Stimulated activated CD4-positive, alpha-beta T cell treated with anti-CD3 and anti-CD28 coated beads, TNF-alpha, amount 100 ng/mL, for 24 hours (primary cell): ENCODE measurements at places on chromosomes 7 and 10.
A peak's percentile ranks its signal among the peaks of the same experiment; 100 is the strongest.

- DNase-seq, result no peak
These were observed 11.0 kb downstream of the RRP12 start for GRCh38 chr10:97390091-97390490.

- no peak for DNase-seq
These were observed 13.1 kb upstream of the MTPN start for GRCh38 chr7:135990258-135990657.

DNA sequence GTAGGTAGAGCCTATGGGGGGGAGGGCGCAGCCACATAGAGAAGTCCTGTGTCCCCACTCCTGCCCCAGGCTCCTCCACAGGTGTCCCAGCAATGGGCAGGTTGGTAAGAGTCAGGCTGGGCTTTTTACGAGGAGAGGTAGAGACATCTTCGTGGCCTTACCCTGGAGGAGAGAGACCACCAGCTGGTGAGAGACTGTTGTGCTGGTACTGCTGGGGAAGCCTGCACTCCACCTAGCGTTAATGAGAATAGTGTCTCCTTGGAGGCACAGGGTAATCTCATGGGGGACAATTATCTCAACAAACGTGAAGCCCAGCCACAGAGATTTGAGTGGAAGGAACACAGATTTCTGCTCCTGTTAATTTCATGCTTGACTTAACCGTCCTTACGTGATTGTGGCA lies 29.5 kb upstream of the RASGEF1A start:
- DNase-seq, result no peak

DNA sequence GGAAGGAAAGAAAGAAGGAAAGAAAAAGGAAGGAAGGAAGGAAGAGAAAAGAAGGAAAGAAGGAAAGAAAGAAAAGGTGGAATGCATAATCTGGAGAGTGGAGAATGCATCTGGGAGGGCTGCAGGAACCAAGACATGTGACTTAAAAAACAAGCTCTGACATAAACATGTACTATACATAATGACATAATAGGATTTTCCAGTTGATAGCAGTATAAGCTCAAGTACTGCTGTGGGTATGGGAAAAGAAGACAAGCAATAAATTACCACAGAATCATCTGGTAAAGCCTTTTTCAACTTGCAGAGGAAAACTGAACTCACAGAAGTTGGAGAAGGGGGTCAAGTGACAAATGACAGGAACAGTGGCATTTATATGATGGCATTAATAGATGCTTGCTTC lies 345.9 kb downstream of the PLXDC2 start:
- DNase-seq, result no peak

DNA sequence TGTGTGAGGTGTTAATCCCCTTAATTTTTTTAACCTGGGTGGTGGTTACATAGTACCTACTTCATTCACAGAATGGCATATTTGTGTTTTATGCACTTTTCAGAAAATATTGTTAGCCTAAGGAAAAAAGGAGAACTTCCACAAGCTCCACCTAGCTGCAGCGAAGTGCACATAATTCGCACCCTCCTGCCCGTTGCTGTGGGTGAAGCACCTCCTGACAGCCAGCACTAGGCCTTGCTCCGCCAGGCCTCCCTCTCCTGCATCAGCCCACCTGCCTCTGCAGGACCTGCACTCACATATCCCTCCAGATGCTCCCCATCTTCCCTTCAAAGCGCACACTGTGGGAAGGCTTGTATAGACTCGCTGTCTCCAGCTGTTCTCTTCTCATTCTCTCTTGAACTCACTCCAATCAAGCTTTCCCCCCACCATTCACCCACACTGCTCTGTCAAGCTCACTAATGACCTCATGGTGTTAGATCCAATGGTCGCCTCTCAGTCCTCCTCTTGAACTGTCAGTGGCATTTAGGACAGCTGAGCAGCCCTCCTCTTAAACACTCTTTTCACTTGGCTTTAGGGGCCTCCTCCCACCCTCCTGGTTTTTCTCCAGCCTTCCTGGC lies 20.7 kb upstream of the GRID1 start:
- no peak for DNase-seq

DNA sequence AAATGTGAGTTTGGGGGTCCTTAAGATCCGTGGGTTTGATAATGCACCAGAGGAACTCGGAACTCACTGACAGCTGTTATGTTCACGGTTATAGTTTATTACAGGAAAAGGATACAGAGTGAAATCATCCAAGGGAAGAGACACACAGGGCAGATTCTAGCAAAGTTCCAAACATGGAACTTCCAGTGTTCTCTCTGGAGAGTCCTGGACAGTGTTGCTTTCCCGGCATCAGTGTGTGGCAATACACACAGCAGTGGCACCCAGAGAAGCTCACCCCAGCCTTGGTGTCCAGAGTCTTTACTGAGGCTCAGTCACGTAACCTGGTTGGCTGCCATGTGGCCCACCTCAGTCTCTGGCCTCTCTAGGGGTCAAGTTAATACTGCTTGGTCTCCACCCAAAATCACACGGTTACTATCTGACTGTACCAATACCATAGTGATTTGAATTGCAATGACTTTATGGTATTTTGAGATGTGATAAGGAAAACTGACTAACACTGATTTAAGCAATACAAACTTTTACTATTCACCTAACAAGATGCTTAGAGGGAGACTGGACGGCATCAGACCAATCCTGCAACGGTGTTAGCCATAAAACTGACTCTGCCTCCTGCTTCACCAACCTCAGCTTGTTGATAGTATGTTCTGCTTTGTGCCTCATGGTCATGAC lies 8.1 kb upstream of the PRXL2A start:
- DNase-seq, result no peak

DNA sequence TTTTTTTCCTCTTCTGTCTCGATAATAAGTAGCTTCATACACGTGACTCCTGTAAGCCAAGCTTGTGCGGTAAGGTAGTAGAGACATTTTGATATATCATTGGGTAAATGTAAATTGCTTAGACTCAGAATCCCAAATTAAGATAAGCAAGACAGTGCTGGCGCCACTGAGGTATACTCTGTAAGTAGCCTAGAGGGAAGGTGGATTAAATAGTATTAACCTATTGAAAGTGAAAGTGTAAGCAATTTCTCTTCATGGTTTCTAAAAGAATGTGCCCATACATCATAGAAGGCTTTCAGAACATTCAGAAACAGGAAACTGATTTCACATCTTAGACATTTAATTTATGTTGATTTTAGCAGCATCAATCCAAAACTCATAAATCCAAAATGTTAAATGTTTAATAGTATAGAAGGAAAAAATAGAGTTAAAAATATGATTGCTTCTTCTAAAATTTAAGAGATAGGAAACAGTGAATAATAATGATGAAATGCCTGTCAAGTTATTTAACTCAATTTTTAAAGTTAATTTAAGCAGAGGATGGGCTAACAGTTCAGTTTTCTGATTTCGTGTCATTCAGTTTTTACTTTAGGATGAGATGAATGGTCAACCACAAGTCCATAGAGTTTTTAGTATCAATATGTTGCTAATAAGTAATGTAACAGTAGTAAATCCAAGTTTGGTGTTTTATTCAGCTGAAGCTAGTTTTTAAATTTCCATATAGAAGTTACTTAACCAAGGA lies 36.8 kb downstream of the LRRC72 start:
- DNase-seq, result no peak

- no peak for DNase-seq
These were observed 868 bp downstream of the RFC2 start for GRCh38 chr7:74253331-74253730.

GRCh38 chr7:55191926-55192692 lies 173.0 kb upstream of the LANCL2 start:
- no peak for DNase-seq

DNA sequence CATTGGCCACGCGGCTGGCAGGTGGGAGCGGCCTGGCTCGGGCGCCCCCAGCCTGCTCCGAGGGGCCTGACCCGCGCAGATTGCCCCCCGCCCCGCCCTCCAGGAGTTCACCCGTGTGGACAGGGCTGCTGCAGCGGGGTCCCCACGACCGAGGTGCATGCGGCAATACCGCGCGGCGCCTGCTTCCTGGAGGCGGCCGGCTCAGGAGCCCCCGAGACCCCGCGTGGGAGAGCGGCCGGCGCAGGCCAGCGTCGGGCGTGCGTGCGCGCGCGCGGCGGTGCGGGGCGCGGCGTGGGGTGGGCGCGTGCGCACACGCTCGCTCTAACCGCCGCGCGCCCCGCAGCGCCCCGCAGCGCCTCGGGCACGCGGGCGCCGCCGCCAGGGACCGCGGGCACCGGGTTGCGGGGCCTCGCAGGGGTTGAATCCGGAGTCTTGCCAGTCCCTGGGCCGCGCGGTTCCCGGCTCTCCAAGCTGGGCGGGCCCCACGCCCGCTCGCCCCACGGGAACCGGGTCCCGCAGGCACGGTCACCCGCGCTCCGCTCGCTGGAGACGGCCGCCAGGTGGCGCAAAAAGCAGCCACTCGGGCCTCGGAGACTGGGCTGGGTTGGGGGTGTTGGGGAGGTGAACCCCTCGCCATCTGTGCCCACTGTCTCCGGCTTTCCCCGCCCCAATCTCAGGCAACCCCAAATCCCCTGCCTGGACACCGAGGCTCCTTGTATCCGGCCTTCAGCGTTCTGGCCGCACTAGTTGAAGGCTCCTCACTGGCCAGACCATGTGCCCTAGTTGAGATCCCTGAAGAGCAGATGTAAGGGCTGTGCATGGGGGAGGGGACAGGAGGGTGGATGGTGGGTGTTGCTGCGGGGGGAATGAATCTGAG lies 1.3 kb upstream of the ACHE start:
- DNase-seq, result peak; percentile 55

- peak; percentile 15 for DNase-seq
These were observed 519 bp downstream of the ITGB8 start for GRCh38 chr7:20330928-20331909.

DNA sequence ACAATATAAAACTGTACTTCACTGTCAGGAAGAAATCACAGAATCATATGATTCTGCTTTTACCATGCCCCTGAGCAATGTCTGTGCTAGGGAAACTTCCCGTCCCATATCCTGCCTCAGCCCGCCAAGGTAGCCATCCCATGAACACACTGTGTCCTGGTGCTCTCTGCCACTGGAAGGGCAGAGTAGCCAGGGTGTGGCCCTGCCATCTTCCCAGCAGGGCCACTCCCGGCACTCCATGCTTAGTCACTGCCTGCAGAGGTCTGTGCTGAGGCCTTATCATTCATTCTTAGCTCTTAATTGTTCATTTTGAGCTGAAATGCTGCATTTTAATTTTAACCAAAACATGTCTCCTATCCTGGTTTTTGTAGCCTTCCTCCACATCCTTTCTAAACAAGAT lies 31.8 kb downstream of the AP3M1 start:
- no peak for DNase-seq

DNA sequence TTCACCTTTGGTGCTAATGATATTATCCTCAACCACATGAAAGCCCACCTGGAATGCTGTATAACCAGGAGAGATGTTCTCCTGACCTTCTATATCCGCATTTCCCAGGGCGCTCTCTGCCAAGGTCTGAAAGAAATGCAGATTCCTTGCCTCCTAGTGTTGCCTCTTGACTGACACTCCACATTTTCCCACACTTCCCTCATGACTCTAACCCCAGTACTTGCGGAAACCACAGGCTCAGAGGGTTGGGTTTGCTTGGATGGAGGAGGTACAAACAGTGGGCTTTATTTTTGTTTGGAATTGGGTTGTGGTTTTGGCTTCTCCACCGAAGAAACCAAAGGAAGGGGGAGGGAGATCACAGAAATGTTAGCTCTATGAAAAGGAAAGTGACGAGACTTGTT lies 222.9 kb upstream of the CELF2 start:
- no peak for DNase-seq

GRCh38 chr7:118151671-118152070 lies 32.3 kb upstream of the LSM8 start:
- DNase-seq, result no peak

DNA sequence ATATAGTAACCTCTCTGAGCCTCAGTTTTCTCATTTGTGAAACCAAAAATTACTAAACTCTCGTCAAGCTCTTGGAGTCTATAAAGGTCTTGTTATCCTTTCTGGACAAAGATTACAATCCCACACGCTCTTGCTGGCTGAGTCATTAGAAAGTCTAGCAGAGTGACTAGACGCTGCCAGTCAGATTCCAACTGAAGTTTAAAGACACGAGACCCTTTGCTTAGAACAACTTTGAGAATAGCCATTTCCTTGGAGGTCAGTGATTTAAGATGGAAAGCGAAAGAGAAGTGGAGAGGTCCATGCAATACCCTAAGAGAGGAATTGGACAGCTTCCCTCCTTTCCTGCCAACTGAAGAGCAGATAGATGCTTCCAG lies 119.5 kb downstream of the APBB1IP start:
- DNase-seq, result no peak

DNA sequence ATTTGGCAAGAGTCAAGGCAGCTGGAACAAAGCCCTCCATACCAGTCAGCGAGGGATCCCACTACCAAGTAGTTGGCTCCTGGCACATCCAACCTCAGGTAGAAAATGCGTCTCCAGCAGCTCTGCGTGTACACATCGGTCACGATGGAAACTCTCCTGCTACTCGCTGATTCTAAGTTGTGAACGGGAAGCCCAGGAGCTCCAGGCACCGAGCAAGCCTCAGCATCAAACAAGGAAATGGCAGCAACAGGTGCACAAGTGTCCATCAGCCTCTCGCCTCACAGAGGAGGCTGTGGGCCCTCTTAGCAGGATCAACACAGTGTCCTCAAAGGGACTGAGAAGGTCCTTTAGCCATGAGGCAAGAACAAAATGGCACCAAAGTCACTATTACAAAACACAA lies 127.0 kb downstream of the TCERG1L start:
- no peak for DNase-seq

- no peak for DNase-seq
These were observed 29.7 kb downstream of the TMEM248 start for GRCh38 chr7:66950763-66951162.

DNA sequence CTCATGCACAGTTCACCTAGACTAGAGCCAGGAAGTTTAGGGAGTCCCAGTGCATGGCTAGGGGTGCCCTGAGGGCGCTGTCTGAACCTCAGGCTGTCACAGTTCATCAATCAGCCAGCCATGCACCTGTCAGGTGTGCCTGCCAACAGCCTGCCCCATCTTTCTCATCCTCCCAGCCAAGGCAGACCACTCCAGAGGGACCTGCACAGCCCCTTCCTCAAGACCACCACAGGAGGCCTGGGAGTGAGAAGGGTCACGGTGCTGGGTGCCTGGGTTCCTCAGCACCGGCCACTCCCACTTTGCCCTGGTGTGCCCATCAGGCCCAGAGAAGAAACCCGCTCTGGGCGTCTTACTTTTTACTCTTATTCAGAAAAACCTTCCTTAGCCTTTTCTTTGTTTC lies 8.4 kb downstream of the ATP6V1F start:
- no peak for DNase-seq

DNA sequence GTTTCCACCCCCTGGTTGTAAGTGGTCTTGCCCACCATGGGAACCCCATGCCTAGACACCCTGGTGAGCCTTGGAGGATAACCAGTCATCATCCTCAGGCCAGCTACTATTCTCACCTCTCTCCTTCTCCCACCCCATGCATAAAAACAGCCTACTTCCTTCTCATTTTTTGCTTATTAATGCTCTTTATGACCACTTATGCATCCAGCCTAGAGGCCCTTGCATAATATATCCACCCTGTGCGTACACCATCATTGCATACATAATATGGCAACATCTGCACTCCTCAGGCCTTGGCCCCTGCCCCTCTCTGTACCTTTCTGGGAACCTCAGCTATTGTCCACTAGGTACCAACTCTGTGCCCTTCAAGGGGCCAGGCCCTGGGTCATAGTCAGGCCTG lies 91.0 kb downstream of the CDH23 start:
- DNase-seq, result no peak

GRCh38 chr7:116843378-116843777 lies 19.0 kb upstream of the CAPZA2 start:
- DNase-seq, result no peak

GRCh38 chr7:15836041-15836440 lies 149.6 kb upstream of the MEOX2 start:
- no peak for DNase-seq

- DNase-seq, result no peak
These were observed 1.2 kb downstream of the BRAF start for GRCh38 chr7:140923358-140924006.
